ENCODE measurements at places on chromosomes 3 and 15. TPM values are rescaled to one million over a fixed set of nuclear protein-coding genes. Genes with fewer than 3 reads are reported as not detected.

The FAM3D gene
- total RNA-seq, result not detected

The AADAC gene
- not detected for total RNA-seq

The MAP6D1 gene
- 10.3 TPM for total RNA-seq

The FBXO40 gene
- total RNA-seq, result 20.6 TPM

The CMTM7 gene
- total RNA-seq, result 2.1 TPM

GRCh38 chr3:60095516-60095915 lies 1045.7 kb upstream of the CFAP20DC start:
- no peaks in the 10 kb centered on the region for H3K27me3 ChIP-seq
- H3K36me3 ChIP-seq, result no peaks in the 10 kb centered on the region
- DNase-seq, result no peak
- H3K4me1 ChIP-seq, result no peaks in the 10 kb centered on the region

- H3K27ac ChIP-seq, result no peak overlapping the region
- no peaks in the 10 kb centered on the region for H3K27me3 ChIP-seq
Observed at GRCh38 chr15:49645941-49646340, 25.1 kb downstream of the DTWD1 start.

- H3K36me3 ChIP-seq, result peaks cover 52% of the 10 kb centered on the region
- H3K27me3 ChIP-seq, result no peaks in the 10 kb centered on the region
- H3K4me3 ChIP-seq, result no peak overlapping the region
- no peaks in the 10 kb centered on the region for H3K4me1 ChIP-seq
Observed at GRCh38 chr3:101861212-101861788, 12.0 kb downstream of the NFKBIZ start.

DNA sequence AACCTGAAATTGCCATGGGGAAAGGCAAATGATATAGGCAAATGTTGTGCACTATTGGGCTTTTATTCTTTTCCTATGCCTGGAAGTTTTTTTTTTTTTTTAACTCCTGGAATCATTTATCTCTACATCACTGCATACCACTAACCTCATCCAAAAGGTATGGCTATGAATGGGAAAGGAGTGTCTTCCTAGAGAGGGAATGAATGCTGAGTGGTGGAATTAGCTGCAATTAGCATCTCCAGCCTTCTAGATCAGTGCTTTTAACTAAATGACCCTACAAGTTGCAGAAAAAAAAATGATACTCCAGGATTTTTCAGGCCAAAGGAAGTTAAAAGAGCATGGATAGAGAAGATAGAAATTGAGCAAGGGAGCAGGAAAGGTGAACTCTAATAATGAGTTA lies 429.8 kb upstream of the PDZRN3 start:
- H3K36me3 ChIP-seq, result no peaks in the 10 kb centered on the region
- no peaks in the 10 kb centered on the region for H3K4me1 ChIP-seq
- H3K4me3 ChIP-seq, result no peak overlapping the region
- no peaks in the 10 kb centered on the region for H3K27me3 ChIP-seq

DNA sequence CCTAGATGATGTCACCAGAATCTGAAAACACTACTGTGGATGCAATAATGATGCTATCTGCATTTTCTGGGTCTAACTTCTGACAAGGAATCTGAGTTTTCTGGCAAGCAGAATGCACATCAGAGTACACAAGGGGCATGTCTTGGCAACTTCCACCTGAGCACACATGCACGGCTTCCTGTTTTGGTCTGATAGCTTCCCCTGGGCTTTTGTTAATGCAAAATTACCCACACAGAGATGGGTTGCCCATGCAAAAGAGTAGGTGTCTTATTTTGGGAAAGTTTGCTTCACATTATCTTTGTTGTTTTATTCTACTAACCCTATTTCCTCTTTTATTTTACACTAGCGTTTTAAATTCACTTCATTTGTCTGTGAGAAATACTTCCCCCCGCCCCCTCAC lies 74.2 kb upstream of the SATB1 start:
- no peak overlapping the region for H3K4me3 ChIP-seq
- no peaks in the 10 kb centered on the region for H3K36me3 ChIP-seq
- H3K27me3 ChIP-seq, result no peaks in the 10 kb centered on the region
- no peak for DNase-seq
